Iris pigment epithelial cell (primary cell): ENCODE measurements at places on chromosomes 3 and 15.

DNA sequence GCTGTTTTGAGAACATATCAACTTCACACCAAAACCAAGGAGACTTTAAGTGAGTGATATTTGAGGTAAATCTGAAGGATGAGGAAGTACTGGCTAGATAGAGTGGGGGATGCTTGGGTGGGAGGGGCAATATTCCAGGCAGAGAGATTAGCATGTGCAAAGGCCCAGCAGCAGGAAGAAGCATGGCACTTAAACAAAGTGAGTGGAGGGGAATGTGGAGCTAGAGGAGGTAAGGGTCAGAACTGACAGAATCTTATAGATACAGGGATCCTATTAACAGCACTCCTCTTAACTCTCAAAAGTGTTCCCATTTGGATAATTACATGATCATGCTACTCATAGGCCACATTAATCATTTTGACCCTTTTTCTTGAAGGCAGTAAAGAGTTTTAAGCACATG is 41.4 kb upstream of the SPRED1 start:
- no peak for DNase-seq

DNA sequence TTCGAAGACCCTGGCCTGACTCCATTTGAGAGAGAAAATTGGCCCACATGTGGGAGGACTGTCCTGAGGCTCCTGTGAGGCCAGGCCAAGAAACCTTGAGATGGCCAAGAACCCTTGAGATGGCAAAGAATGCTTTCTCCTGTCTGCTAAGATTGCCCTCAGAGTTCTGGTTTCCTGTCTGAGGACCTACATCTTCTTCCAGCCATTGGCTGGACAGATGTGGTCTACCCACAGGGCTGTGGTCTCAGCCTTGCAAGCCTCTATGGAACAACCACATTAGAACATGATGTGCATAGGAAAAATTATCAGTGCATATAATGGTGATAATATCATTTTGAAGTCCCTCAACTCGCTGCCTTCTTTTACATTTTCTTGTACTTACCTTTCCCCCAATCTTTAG is 10.8 kb upstream of the RASA2 start:
- no peak for DNase-seq

DNA sequence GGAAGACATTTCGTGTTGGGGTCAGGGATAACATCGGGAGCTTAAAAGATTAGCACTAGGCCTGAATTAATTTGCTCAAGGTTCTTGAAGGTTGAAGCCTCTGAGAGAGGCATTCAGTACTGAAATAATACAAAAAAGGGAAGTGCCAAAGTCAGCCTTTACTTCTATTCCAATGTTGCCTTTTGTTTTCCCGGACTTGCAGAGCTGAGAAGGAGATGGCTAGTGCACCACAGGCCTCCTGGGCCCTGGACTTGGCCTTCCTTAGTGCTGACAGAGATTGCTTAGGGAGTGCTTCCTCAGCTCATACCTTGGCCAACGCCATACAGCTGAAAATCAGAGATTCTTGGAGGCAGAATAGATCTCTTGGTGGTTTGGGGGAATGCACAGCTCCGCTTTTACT is 333.6 kb upstream of the TBL1XR1 start:
- no peak for DNase-seq

GRCh38 chr3:48398701-48399386 is 26.8 kb downstream of the FBXW12 start:
- no peak for DNase-seq

DNA sequence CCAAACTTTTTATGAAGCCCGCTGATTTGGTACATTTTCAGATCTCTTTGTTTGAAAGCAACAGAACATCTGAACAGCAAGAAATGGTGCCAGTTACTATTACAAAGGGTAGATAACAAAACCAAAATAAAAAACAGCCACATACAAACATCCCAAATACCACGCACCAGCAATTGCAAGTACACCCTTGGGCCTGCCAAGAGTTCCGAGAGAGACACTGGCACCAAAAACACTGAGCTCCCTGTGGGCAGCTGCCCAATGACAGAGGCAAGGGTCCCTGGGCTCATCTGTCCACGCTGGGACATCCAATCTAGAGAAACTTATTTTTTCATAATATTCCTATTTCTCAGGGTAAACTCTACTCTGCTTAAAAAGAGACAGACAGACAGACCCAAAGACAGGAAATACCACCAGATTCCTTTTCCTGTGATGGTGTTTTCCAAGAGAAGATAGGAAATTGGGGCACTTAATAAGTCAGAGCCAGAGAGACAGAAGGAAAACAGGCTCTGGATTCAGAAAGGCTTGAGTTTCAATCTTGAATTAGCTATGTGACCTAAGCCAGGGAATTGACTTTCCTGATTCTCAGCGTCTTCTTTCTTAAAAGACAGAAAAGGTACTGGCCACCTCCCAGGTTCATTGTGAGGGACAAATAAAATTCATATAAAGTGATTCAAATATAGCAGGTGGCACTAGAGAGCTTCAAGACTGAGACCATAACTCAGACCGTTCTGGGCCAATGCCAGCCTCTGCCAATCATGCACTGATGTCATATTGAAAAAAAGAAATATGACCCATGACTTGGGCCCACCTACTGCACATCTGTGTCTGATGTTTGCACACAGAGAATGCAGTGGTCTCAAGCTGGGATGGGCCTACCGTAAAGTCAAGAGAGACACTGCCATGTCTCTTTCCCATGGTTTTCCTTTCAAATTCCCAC is 61.3 kb downstream of the FOXP1 start:
- no peak for DNase-seq
